ENCODE measurements at places on chromosomes 6 and 20.
A peak's percentile ranks its signal among the peaks of the same experiment; 100 is the strongest.

- no peak for DNase-seq
Measured at GRCh38 chr6:108766419-108766818, 81.8 kb upstream of the ARMC2 start.

- DNase-seq, result no peak
Measured at GRCh38 chr6:154432533-154433476, 76.2 kb upstream of the IPCEF1 start.

DNA sequence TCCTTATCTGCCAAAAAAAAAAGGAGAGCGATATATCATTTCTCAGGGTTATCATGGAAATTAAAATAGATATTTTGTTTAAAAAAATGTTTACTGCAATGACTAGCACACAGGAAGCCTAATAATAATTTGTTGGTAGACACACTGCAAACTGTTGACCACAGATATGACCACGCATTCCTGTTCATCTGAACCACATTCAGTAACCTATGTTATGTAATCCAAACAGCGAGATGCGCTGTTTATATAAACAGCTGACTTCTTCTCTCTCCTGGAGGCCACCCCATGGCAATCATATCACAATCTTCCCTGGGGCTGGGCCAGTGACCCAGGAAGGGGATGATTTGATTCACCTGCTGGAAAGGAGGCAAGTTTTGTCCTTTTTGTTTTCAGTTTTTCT is 129.3 kb upstream of the UST start:
- no peak for DNase-seq

DNA sequence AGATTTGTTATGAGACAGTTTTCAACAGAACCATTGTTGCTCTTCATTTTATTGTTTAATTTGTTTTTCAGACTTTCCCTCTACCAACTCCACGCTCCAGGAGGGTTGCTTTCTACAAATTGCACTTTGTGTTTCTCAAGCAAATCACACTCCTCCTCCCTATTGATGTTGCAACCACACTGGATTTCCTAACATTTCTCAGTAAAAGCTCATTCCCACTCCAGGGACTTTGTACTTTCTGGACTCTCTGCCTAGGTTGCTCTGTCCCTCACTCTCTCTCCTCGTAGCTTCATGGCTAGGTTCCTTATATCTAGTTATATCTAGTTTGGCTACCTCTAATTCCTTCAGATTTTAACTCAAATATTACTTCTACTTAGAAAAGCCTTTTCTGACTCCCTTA is 20.3 kb downstream of the PGK2 start:
- DNase-seq, result no peak

DNA sequence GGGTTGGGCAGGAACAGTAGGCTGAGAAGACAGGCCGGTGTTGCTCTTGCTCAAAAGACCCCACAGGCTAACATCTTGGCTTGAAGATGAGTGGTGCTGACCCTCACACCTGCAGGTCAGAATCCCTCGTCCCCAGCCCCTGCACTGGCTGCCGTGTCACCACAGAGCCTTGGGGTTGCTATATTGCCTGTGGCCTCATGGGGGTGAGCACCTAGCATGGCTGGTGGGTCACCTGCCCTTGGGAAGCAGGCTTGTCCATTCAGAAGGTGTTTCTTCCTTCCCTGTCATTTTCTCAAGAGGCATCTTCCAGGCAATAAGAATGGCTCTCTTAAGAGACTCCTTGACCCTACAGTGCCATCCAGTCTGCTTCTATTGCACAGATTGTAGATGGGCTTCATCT is 7.7 kb downstream of the SLC22A16 start:
- DNase-seq, result no peak

- peak; percentile 44 for DNase-seq
Measured at GRCh38 chr6:132209351-132209750, 191.9 kb downstream of the MOXD1 start.

- no peak for DNase-seq
Measured at GRCh38 chr6:54291146-54291545, 17.1 kb upstream of the TINAG start.

DNA sequence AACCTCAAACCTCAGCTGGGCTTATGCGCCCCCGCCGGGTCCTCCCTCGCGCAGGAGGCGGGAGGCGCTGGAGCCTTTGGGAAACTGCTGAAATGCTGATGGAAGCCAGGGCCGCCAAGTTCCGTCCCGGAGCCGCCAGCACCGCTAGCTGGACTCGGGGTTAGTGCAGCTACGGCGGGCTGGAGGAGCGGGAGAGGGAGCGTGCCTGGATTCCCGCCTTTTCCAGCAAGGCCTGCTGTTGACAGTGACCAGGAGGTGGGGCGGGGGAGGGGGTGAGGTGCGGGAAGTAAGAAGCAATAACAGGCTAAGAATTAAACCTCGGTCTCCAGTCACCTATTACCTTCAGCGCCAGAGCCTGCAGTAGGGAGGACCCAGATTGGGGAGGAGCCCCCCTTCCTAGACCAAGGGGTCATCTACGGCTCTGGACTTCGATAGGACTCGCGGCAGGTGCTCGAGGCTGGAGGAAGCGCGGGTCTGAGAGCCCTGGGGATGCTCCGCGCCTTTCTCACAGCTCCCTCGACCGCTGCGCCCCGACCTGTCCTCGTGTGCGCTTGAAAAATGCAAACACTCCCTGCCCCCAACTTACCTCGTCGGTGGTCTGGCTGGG is 20.5 kb downstream of the COL9A1 start:
- DNase-seq, result no peak

- DNase-seq, result no peak
Measured at GRCh38 chr6:138596591-138596990, 97.3 kb upstream of the NHSL1 start.

DNA sequence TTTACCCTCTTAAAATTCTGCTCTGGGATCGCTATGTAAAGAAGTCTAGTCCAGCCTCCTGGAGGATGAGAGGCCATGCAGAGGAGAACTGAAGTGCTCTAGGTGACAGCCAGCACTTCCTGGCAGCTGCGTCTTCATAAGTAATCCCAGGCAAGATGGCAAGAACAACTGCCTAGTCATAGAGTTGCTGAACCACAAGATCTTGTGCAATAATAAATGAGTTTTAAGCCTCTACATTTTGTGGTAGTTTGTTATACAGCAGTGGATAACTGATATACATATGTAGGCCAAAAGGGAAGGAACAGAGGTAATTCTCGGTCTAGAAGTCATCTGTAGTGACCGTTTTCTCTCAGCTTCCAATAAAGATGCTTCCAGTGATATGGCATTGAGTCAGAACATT is 103.8 kb upstream of the FLRT3 start:
- DNase-seq, result no peak

DNA sequence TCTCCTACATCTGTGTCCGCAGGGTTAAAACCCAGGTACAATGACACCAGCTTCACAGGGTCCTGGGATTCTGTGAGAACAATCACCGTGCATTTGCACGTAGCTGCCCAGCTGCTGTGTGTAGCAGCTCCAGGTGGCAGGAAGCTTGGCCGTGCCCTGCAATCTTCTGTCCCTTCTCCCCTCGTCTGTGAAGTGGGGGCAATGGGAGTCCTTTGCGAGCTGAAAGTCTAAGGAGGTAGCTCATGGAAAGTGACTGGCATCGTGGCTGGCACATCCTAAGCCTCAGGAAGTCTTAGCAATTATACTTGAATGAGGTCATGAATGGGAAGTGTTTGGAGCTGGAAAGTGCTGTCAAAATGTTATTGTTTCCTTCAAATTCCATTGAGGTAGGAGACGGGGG is 137.1 kb downstream of the SMOC2 start:
- no peak for DNase-seq

GRCh38 chr6:27829453-27830211 is 82.6 kb downstream of the OR2B2 start:
- DNase-seq, result no peak

DNA sequence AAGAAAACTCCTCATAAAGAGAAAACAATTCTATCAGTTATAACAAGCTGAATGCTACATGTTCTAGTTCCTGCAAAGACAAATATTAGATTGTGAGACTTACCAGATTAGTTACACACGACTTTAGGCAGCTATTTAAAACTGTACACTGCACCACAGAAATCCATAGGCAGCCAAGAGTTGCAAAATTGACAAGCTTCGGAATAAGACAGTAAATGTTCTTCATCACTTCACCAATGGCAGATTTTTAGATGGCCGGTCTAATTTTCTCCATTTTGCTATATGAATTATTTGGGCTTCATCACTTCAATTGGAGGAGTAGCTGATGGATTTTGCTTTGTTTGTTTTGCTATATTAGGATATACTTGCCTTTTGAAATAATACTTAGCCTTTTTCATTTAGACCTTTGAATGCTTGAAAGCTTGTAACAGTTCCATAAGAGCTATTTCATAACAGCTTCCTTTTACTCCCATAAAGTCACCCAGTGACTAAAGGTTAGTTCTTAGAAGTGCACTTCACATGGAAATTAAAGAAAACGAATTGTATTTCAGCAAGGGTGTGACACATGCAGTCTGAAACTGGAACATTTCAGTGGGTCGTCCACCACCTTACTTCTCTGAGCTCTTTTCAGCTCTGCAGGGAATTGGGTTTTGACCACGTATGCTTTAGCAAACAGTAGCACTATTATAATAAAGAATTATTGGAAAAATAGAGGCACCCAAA is at the start of gene ROS1:
Gene ROS1 (minus strand): TSS at position 512 of the 723 bp plus-strand sequence. CDS start 286 bp downstream, at position 226.
- DNase-seq, result no peak

DNA sequence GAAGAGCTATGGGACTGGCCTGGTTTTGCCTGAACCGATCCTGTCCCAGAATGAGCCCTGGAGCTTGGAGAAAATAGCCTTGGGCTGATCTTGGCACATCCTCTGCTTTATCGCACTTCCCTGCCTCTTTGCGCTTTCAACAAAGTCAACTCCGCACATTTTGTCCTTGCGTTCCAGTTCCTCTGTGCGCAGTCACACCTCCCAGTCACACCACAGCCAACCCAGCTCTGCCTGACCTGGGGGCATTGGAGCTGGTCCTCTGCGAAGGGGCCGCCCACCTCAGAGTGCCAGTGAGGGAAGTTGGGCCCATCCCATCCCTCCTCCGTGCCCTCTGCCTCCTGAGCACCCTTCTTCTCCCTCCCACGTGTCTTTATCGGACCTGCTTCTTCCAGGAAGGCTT is 16.9 kb upstream of the UQCC2 start:
- DNase-seq, result no peak

DNA sequence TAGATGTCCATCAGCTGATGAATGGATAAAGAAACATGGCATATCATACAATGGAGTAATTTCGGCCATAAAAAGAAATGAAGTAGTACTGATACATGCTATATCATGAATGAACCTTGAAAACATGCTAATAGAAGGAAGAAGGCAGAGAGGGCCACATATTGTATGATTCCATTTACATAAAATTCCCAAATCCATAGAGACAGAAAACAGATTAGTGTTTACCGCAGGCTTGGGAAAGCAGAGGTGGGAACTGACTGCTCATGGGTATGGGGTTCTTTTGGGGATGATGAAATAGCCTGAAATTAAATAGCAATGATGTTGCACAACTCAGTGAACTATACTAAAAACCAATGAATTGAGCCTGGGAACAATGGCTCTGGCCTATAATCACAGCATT is 58.3 kb downstream of the SERAC1 start:
- no peak for DNase-seq

GRCh38 chr6:19013026-19013705 is 626.0 kb downstream of the RNF144B start:
- no peak for DNase-seq

GRCh38 chr6:93676581-93676980 is 257.2 kb upstream of the EPHA7 start:
- DNase-seq, result no peak

GRCh38 chr6:45507186-45507585 is 129.5 kb upstream of the SUPT3H start:
- DNase-seq, result peak; percentile 28

DNA sequence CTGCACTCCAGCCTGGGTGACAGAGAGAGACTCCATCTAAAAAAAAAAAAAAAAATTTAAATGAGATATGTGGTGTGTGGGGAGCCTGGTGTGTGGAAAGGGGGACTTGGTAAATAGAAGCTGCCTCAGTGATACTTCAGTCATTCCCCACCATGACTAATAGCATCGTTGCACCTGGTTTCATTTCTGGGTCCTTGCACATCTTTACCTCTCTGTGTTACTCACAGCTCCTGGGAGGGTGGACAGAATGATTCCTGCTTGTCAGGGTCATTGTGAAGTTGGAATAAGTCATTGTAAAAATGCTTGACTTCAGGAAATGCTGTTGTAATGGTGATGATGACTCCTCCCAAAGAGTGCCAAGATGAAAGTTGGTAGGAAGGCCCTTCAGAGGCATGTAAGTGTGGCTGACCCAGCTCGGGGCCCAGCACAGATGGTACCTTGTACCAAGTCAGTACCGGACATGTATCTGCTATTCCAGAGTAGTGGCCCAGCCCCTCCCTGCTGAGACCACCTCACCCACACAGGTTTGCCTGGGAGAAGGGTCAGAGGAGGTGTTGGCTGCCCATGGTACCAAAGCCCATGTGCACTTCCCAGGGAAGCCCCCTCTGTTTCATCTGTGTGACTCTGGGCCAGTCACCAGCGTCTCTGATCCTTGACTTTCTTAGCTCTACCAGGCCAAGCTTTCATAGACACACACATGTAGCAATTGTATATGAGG is 48.4 kb downstream of the PLAGL2 start:
- DNase-seq, result no peak

GRCh38 chr6:21610341-21610740 is 16.8 kb downstream of the SOX4 start:
- no peak for DNase-seq

GRCh38 chr6:3779574-3779849 is 28.0 kb upstream of the PXDC1 start:
- no peak for DNase-seq

DNA sequence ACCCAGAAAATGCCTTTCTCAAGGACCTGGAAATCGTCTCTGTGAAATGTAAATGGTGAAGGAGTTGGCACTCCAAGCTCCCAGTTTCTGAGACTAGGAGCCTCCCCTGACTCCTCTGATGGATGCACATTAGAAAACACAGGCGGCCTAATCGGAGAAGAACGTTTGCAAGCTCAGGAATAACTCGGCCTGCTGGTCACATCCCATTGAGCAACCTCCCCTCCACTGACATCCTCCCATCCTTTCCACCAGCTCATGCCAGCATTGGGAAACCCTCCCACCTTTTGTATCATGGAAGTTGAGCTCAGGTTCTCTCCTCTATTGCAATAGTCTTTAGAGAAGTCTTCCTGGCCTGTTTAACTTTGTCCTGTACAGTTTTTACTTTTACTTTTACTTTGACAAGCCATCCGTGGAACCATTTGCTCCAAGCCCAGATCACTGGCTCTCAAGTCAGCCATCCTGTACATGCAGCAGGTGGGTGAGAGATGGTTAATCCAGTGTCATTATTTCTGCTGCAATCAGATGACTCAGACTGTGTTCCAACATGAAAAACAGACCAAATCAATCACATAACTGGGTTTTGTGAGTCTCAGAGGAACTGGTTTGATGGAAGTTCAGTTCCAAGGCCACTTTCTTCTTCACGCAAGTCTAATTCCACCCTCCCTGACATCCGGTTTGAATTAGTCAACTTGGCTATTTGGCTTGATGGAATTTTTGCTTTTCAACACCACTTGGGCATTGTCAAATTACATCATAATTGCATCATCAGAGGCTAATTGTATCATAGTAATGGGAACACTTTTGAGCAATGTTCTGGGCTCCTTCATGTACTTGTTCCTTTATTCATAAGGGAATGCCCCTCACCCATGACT is 619.4 kb upstream of the CDH4 start:
- no peak for DNase-seq

GRCh38 chr6:105251689-105252088 is 71.9 kb upstream of the POPDC3 start:
- DNase-seq, result no peak

GRCh38 chr6:41470331-41471063 is 75.7 kb upstream of the FOXP4 start:
- DNase-seq, result no peak

GRCh38 chr6:44094403-44095242 is 32.6 kb downstream of the MRPL14 start:
- no peak for DNase-seq

- DNase-seq, result peak; percentile 74
Measured at GRCh38 chr20:34709044-34709830, 5.1 kb downstream of the TP53INP2 start.

Measured in LoVo (cell line).